ENCODE measurements at places on chromosomes 3 and 15. TPM values are rescaled to one million over a fixed set of nuclear protein-coding genes. Genes with fewer than 3 reads are reported as not detected.

Gene COLQ
- 0.50 TPM for total RNA-seq

Gene TRA2B
- total RNA-seq: 116 TPM

DNA sequence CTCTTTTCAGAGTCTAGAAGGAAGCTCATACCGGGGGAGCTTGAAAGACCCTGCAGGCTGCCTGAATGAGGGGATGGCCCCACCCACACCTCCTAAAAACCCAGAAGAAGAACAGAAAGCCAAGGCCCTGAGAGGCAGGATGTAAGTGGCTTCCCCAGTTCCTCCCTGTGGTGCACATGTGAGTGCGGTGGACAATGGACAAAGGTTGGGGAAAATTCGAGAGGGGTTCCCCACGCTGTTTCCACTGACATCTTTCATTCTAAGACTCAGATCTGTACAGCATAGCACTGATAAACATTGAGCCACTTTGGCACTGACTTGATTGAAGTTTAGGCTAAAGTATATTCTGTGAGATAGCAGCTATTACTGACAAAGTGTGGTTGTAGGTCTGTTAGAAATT, 79.5 kb upstream of the UMPS start:
- DNase-seq: no peak

Gene KNG1
- not detected for total RNA-seq

Gene MEX3B
- total RNA-seq: 5.0 TPM

DNA sequence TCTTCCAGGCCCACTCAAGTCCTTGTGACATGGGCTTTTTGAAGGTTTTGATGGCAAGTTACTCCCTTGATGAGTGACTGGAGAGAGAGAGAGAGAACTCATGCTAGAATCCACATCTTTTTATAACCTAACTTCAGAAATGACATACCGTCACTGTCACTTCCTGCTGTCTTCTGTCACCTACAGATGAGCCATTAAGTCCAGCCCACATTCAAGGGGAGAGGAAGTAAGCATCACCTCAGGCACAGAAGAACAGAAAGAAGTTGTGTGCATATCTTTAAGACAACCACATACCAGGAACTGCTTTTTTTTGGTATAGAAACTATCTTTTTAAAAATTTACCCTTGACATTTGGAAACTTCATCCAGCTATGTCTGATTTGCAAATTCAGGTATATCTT, 16.6 kb upstream of the TXNRD3 start:
- no peak for DNase-seq

GRCh38 chr15:76930831-76931396, 635 bp upstream of the RCN2 start:
- no peak for DNase-seq
